Activated T-helper 2 cell treated with anti-CD3 and anti-CD28 coated beads, Interferon-gamma antibody, Interleukin-2, Interleukin-4, amounts not matched to agents 10 μg/mL and 5 μg/mL and 100 μg/mL, durations not matched to agents 14 hours and 24 hours and 36 hours (primary cell): ENCODE measurements at places on chromosomes 7 and 10. TPM values are rescaled to one million over a fixed set of nuclear protein-coding genes. Genes with fewer than 3 reads are reported as not detected.

Gene MYO1G
- 442 and 450 TPM in 2 replicates for total RNA-seq

Gene UCMA
- not detected in 2 replicates for total RNA-seq

Gene TAS2R41
- not detected in 2 replicates for total RNA-seq

Gene SLC26A4
- 3.6 and 3.9 TPM in 2 replicates for total RNA-seq

Gene PRPS1L1
- not detected in 2 replicates for total RNA-seq

Gene NXPH1
- not detected in 2 replicates for total RNA-seq

Gene CAMK1D
- 5.7 and 6.1 TPM in 2 replicates for total RNA-seq

Gene CAV2
- total RNA-seq = not detected in 2 replicates

Gene HOXA4
- not detected in 2 replicates for total RNA-seq

Gene SFRP5
- total RNA-seq = not detected in 2 replicates

Gene SEMA3C
- 0.16 TPM in 1 of 2 replicates, not detected in the other for total RNA-seq

Gene ABCB4
- not detected in 2 replicates for total RNA-seq
